Dermis microvascular lymphatic vessel endothelial cell (primary cell): ENCODE measurements at places on chromosomes 7 and 10.

- no peak for DNase-seq
Observed at GRCh38 chr10:89845541-89846280, 144.3 kb downstream of the KIF20B start.

DNA sequence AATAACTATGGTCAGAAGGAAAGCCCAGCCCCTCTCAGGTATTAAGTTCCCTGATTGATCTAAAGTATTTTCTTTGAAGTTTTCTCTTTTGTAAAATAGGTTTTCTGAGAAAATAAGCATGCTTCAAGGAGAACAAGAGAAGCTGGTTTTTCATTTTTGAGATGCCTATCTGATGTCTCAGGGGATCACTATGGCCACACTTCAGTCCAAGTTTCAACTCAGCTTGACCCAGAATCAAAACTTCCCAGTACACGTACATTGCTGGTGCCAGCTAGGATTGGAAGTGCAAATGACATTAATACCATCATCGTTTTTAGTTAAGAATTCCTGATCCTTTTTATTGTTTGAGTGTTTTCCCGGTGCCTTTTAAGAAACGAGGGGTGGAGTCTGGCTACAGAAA lies 7.2 kb downstream of the ITIH5 start:
- DNase-seq = no peak

DNA sequence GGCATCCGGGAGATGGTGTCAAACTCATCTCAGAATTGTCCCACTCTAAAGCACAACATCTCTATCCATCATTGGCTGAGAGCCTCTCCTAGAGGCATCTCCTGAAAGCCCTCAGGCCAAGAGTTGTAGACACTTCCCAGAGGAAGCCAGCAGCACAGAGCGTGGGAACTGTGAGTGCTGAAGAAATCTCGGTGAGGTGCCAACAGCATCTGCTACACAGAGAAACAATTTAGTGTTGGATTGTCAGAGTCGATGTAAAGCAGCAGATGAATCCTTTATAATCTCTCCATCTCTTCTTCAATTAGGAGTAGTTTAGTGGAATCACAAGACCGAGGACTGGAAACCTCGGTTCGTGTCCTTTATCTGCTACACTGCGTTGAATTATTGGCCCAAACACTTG lies 172.2 kb downstream of the C7orf25 start:
- DNase-seq = no peak

DNA sequence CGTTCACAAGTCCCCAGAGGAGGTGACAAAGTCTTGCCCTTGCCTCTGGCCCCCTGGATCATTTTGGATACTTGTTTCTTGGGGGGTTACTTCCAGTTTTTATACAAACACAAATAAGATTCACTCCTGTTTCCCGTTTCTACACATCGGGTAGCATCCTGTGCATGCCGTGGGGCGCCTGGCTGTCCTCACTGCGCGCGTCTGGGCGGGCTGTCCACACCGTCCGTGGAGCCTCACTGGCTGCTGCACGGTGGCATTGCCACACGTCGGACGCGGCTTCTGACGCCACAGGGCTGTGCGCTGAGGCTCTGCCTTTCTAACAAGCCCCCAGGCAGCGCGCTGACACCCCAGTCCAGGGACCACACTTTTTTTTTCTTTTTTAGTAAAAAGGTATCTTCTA lies 18.4 kb downstream of the BNIP3 start:
- no peak for DNase-seq

DNA sequence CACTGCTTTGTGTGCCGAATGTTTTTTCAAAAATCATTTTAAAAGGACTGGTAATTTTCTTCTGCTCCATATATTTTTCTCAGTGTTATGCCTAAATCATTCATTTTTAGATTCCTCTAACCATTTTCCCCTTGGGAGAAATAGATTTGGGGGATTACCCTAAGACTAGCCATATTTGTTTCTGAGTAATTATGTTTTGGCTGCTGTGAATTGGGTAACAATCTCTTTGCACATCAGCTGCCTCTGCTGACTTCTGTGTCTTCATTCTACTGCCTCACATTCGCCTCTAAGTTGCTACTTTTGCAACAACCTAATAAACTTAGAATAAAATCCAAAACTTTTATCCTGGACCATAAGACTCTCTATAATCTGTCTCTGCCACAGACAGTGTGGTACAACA lies 18.5 kb upstream of the MRC1 start:
- DNase-seq = no peak
